ENCODE measurements at places on chromosomes 3 and 15. TPM values are rescaled to one million over a fixed set of nuclear protein-coding genes. Genes with fewer than 3 reads are reported as not detected.

DNA sequence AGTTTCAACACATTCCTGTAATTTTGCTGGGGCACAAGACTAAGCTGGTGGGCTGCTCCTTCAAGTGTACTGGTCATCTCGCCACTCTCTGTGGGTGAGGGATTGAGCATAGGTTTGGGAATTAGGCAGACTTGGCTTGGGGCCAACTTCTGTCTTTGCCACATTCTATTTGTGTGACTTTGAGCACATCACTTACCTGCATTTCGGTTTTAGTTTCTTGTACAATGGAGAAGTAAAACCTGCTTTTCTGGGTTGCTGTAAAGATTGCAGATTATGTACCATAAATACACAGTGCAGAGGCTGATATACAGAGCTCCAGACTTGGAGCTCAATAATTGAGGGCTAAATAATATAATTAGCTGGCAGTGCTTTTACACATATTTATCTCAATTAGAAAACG, 162.1 kb downstream of the C3orf38 start:
- no peak for DNase-seq

DNA sequence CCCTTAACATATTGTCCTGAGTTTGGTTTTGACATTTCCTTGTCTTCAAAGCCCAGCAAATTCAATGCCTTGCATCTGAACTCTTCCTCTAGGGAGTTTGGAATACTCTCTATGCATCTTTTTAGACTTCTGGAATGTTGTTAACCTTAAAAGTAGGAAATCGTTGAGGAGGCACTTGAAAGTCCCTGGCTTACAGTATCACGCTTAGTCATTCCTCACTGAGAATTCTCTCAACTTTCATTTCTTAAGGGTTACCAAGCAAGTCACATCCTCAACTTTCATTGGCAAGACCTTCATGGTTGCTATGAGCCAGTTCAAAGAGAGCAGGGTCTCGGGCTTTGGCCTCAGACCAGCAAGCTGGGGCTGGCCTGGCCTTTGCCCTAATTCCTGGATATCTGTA, 89.9 kb downstream of the ASB7 start:
- DNase-seq = no peak

GRCh38 chr15:78981532-78982313, 36.9 kb upstream of the CTSH start:
- no peak for DNase-seq

DNA sequence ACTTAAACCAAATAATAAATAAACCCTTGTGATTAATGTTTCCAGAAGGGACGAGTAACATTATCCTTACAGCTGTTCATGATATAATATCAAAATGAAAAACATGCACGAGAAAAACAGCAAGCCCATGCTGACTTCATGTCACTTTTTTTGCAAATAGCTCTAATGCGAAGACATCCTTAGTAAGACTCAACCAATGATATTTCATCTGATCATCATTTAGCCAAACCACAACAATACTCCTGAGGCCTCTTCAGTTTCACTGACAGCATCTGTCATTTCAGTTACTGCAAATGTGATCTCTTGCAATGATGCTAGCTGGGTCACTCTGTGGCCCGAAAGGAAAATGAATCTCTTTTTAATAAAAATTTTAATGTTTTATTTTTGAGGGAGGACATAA, 74.0 kb downstream of the POLR2M start:
- no peak for DNase-seq

Gene RASA2
- total RNA-seq = 17.6 TPM

Gene ASB14
- not detected for total RNA-seq

Gene OGG1
- total RNA-seq = 31.1 TPM

Gene AHSG
- total RNA-seq = not detected
